ENCODE measurements at places on chromosomes 11 and 22.

DNA sequence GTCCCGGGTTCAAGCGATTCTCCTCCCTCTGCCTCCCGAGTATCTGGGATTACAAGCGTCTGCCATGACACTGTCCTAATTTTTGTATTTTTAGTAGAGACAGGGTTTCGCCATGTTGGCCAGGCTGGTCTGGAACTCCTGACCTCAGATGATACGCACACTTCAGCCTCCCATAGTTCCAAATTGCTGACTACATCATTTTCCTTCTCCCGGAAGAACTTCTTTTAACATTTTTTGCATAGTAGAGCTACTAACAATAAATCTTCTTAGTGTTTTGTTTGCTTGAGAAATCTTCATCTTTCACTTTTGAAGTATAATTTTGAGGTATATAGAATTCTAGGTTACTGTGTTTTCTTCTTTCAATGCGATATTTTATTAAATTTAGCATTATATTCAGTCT lies 1415.1 kb upstream of the RAG2 start:
- no peak for DNase-seq

DNA sequence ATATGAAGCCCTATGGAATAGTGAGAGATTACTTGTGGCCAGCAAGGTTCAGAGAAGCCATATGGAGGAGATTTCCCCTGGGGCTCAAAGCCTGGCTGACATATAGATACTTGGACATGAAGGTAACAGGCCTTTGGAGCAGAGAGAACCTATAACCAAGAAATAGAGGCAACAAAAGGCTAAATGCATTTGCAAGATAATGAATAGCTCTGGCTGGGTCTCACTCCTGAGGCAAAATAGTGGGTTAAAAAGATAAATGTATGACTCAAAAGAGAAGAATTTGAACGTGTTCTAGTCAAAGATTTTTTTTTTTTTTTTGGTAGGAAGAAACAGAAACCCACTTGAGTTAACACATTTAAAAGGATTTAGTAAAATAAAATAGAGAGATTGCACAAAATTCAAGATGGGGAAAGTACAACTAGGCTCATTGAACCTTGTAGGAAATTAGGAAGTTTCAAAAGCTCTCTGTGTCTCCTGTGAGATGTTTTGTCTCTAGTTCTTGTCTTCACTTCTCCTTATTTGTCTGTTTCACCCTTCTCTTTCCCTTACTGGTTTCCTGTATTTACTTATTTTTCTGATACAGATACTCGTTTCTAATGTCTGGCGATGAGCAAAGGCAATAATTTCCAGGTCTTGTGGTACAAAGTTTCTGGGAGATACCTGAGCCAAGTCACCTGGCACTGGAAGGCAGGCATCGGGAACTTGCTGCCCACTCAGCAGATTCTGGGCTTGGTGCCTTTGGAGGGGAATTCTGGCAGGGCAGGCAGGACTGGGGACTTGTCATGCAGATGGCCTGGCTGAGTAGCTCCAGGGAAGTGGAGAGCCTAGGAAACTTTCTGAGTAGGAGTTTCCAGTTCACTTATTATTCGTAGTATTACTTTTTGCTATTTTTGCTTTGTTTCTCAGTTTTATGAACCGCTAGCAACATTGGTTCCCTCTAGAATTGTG lies 49.2 kb upstream of the SESN3 start:
- no peak for DNase-seq

DNA sequence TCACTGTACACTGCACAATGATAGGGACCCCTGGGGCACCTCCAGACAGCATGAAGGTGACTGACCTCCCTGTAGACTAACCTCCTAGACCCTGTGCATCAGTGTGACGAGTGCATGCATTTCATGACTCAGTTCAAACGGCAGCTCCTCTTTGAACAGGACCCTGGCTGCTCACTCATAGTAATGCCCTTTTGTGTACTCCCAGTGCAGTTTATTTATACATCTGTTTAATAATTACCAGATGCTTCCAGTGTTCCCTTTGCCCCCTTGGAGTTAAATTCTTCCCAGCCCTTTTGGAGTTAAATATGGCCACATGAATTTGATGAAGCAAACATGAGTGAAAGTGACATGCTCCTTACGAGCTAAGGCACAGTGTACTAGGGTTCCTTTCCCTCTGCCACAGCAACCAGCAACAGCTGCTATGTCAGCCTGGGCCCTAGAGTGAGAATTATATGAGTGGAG lies 72.4 kb downstream of the PANX1 start:
- DNase-seq, result peak; percentile 89

GRCh38 chr11:126337474-126338241 lies 17.8 kb upstream of the ST3GAL4 start:
- no peak for DNase-seq

DNA sequence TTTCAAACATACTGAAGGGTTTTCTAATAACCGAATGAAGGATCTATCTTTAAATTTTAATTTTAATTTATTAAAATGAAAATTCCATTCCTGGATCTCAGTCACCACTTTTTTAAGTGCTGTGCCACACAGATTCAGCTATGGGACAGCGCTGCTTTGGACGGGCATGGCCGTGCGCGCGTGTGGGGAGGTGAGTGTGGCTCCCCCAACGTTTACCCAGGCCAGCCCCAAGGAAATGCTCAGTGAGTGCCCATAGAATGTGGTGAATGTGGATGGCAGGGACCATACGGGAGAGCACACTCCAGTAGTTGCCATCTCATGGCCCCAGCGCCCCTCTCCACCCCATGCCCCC lies 88.0 kb upstream of the KCNQ1OT1 start:
- no peak for DNase-seq
